OCI-LY7 (cell line): ENCODE measurements at places on chromosomes 5 and 9.

- no peak for DNase-seq
Measured at GRCh38 chr5:84821924-84822323, 437.2 kb upstream of the EDIL3 start.

DNA sequence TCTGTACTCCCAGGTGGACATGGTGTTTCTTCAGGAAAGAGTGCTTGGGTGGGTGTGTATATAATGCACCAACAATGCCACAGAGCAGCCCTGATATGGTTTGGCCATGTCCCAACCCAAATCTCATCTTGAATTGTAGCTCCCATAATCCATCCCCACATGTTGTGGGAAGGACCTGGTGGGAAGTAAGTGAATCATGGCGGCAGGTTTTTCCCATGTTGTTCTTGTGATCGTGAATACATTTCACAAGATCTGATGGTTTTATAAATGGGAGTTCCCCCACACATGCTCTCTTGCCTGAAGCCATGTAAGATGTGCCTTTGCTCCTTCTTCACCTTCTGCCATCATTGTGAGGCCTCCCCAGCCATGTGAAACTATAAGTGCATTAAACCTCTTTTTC lies 158.5 kb downstream of the NR3C1 start:
- DNase-seq: no peak

GRCh38 chr5:35145691-35146317 lies 84.5 kb downstream of the PRLR start:
- no peak for DNase-seq

DNA sequence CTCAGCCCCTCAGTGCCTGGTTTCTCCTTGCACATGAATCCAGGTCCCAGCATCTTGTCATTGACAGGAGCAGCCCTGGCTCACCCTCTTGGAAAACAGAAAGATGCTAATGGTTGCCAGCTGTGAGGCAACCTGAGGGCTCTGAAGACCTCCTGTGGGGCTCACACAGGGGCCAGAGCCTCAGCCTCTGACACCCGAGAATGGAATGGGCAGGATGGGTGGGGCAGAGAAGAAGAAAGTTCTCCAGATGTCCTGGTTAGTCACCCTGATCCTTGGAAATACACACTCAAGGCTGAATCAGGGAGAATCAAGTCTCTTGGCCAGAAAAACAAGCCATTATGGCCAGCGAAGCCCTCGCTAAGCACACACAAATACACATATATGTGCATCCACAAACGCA lies 32.3 kb upstream of the SPATA31E1 start:
- DNase-seq: no peak

DNA sequence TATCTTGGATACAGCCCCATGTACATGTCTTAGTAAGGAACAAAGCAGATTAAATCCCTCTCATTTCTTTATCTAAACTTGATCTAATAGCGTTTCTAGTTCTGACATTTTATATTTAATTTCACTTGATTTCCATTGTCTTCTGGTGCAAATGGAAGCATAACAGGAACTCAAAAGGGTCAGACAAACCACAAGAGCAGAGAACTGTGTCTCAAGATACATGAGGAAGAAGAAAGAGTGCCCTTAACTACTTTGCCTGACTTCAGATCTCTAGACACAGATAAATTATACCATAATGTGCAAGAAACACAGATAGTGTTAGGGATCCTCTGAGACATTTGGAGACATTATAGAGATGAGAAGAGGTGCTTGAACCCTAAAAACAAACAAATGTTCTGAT lies 20.7 kb upstream of the STX17 start:
- no peak for DNase-seq

- no peak for DNase-seq
Measured at GRCh38 chr5:77768978-77769377, 7.2 kb downstream of the TBCA start.

DNA sequence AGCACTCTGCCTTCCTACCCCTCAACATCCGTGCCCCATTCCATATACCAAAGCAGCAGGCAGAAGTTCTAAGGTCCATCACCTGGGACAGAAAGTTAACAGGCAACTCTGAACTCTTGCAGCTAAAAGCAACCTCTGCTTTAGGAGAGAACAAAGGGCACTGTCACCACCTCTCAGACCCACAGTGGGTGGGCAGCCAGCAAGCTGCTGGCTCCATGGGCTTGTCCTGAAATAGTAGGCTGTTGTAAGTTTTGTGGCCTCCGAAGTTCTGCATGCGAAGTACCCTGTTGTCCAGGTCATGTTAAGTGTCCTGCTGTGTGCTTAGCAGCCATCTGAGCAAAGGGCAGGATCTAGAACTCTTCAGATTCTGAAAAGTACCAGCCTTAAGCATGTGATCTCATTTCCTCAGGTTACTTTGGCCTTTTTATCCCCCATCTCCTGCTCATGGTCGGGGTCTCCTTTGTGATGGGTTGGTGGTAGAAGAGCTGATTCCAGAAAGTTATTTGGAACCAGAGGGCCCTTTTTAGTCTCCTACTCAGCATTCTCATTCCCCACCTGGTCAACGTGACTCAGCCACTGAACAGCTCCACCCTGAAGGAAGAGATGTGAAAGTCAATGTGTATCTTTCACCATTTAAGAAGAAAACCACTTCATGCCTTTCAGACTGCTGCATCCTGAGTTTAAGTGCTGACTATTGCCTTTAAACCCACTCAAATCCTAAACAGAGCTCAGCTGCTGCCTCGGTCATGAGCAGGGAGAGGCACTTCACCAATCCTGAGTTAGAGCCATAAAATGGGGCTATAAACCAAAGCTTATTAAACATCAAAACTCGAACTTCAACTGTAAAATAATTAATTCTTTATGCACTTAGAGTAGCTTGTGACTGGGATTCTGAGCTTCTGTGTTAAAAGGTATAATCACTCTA lies 121.4 kb downstream of the DPYSL3 start:
- no peak for DNase-seq

- DNase-seq: no peak
Measured at GRCh38 chr5:45697201-45697600, 1.0 kb upstream of the HCN1 start.

GRCh38 chr5:172321593-172321992 lies 38.0 kb upstream of the UBTD2 start:
- no peak for DNase-seq

DNA sequence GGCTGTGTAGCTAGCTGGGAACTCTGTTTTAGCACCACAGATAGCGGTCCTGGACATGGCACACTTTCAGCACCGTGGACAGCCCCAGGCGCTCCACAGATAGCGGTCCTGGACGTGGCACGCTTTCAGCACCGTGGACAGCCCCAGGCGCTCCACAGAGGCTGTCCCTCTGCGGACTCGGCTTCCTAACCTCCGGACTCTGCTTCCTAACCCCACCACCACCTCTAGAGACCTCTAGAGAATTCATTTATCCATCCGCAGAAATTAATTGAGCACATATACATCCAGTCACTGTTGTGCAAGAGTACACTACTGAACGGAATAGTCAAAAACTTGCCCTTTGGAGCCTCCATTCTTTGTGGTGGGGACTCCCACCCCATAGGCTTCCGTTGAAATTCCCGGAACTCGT lies 27.4 kb downstream of the UNC5A start:
- DNase-seq: peak; percentile 43

DNA sequence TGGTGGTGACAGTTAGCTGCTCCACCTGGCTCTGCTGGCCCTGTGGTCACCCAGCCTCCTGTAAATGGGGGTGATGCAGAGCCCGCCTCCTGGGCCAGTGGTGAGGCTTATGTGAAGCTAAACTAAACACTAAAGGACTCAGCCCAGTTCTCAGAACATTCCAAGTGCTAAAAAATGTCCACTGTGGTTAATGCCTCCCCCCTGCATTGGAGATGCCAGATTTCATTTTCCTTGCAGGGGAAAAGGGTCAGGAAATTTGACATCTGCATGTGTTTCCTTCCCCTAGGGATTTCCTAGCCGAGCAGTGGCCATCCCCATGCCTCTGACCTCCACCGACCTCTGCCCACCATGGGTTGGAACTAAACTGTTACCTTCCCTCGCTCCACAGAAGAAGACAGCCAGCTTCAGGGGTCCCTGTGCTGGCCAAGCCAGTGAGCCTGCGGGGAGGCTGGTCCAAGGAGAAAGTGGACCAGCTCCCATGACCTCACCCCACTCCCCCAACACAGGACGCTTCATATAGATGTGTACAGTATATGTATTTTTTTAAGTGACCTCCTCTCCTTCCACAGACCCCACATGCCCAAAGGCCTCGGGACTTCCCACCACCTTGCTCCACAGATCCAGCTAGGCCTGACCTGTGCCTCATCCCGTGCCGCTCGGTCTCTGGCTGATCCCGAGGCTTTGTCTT lies 13.0 kb downstream of the CD74 start:
- DNase-seq: no peak
